ENCODE measurements at places on chromosomes 7 and 10. TPM values are rescaled to one million over a fixed set of nuclear protein-coding genes. Genes with fewer than 3 reads are reported as not detected.

DNA sequence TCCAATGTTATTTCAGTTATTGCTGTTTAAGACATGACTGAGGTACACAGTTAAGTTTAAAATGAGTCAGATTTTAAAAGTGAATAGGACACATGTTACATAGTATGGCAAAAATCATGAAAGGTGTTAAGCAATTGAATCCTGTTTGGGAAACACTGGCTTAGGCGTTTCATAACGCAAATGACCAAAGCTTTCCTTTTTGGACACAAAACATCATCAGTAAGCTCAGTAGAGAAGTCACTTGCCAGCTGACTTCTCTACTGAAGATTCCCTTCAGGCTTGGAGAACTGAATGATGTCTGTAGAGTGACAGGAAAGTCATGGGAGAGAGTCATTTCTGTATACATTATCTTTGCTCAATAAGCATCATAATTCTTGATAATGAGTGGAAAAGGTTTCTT, 64.4 kb upstream of the RSBN1L start:
- DNase-seq = no peak

DNA sequence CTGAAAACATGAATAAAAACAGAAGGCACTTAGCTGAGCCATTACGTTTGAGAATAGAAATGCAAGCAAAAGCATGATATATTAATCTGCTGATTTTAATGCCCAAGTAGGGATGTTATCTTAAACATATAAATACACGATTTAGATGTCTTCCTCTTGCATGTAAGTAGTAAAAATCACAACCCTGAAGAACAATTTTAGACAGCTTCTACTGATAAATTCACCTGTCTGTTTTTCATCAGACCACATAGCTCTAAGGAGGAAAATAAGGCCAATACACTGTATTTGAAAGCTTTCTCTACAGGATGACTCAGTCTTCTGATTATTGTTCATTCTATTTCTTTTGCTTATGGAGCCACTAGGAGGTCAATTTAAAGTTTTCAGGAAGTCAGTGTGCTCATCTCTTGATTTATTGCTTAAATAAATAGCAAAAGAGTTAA, 210.9 kb upstream of the CHRM2 start:
- no peak for DNase-seq

GRCh38 chr10:91034494-91035159, 113.7 kb upstream of the ANKRD1 start:
- DNase-seq = peak; percentile 7

GRCh38 chr7:38929460-38930171, 20.6 kb upstream of the VPS41 start:
- peak; percentile 22 for DNase-seq

GRCh38 chr10:42652858-42653257, 14.5 kb upstream of the ZNF33B start:
- no peak for DNase-seq

- no peak for DNase-seq
Observed at GRCh38 chr7:28592861-28593260, 180.5 kb downstream of the CREB5 start.

DNA sequence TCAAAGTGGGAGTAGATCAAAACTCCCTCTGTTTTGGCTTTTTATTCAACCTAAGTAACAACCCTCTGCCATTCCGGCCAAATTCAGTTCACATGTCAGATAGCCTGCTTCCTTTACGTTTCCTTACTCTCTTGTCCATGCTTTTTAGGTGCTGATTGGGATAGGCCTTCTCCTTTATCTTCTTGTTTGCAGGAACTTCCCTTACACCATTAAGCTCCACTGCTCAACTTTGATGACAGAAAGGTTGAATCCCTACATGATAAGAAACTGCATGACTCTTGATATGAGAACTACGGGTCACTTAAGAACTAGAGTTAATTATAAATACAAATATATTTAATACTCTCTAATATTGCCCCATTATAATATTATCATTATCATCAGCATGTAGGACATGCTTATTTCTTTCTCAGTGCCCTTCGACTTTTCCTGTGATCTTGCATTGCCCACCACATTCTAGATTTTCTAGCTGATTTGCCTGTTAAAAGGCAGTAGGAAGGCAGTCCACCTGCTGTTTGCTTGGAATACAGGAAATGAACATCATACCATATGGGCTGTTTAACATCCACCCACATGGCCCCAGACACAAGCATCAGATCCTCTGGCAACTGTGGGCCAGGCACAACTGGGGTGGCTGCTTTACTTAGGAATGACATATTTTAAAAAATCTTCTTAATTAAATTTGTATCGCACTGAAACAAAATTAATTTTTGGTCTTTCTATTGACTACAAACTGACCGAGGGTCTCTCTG, 59.7 kb upstream of the CCDC6 start:
- DNase-seq = no peak

Gene PIP
- total RNA-seq = not detected

Gene PON1
- total RNA-seq = not detected

DNA sequence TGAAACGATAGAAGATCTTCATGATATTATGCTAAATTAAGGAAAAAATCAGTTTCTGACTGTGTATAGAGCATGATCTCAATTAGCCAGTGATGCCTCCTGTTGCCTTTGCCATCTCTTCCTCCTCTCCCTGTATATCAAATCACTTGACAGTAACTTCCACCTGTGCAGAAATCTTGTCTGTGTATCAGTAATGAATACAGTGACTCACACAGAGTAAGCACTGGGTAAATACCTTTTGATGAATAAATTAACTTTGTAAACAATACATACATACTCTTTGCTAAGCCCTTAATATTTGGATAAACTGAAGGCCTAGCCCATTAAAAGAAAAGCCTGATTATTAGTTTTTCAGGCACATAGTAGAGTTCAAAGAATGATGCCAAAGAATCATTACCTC, 610.6 kb upstream of the NRP1 start:
- no peak for DNase-seq

GRCh38 chr10:46282842-46283574, 3.8 kb upstream of the ANTXRL start:
- DNase-seq = no peak

Gene PHYHIPL
- total RNA-seq = not detected

- peak; percentile 29 for DNase-seq
Observed at GRCh38 chr7:116786791-116787443, 75.5 kb upstream of the CAPZA2 start.

DNA sequence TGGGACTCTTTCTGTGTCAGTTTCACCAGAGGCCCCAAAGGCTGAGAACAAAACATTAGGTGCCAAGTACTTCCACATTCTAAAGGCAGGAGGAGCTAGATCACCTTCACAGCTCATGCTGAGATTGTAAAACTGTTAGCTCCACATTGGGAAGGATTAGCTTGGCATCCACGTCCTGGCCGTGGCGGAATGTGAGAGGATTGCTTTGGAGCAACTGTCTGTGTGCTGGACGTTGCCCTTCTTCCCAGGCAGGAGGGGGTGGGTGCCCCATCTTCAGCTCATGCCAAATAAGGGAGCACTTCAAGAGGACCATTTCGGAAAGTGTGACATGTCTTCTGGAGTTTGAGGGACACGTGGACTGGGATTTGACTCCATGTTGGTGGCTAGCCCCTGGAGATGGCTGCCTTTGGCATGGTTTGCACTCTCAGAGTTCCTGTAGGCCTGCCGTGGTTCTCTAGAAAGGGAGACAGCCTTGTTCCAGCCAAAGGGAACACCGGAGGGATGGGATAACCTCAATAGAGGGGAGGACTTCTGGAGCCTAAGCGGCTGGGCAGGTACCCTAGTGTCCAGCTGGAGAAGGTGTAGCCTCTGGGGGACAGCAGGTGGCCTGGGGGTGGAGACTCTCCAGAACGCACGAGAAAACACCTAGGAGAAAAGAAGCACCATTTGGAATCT, 19.9 kb upstream of the FMC1 start:
- DNase-seq = no peak

GRCh38 chr7:149821191-149822148, 16.7 kb upstream of the ZNF862 start:
- DNase-seq = no peak

Gene OR9A2
- not detected for total RNA-seq

- DNase-seq = no peak
Observed at GRCh38 chr7:139168479-139168878, 59.0 kb upstream of the ZC3HAV1 start.

GRCh38 chr7:68699090-68699711, 899.1 kb upstream of the AUTS2 start:
- DNase-seq = no peak

- no peak for DNase-seq
Observed at GRCh38 chr10:100065084-100065660, 16.5 kb downstream of the CPN1 start.

Gene SMO
- total RNA-seq = 5.0 TPM

GRCh38 chr7:138249975-138250374, 173.7 kb downstream of the AKR1D1 start:
- no peak for DNase-seq

Gene RBM17
- total RNA-seq = 69.5 TPM

Gene COL26A1
- not detected for total RNA-seq

Gene C10orf67
- total RNA-seq = not detected

GRCh38 chr10:34137955-34138354, 677.1 kb downstream of the PARD3 start:
- no peak for DNase-seq

GRCh38 chr10:14757986-14758385, 16.7 kb downstream of the FAM107B start:
- DNase-seq = no peak

DNA sequence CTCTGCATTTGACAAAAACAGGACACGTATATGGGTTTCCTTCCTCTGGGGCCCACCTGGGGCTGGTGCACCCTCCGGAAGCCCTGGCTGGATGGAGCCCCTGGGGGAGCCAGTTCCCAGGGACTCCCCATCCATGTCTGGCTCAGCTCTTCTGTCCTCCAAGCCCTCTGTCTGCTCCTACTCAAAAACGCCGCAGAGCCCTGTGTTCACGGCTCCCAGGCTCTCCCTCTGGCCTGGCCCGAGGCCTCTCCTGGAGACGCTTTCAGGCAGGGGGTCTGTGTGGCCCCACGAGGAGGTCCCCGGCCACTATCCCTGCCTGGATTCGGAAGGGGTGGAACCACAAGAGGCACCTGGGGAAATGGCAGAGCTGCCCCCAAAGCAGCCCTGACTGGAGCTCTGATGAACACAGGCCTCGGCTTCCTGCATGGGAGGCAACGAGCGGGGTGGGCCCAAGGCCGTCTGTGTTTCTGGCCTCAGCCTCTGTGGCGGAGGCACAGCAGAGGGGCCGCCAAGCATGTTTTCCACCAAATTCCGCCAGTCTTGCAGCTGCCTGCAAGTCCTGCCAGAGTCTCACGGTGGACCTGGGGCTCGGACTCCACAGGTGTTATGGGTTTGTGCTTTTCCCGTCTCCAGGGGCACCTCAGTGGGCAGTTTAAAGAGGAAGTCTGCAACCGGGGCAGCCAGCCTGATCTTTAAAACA, 22.6 kb upstream of the INPP5A start:
- DNase-seq = no peak

Gene GNAI1
- 10.0 TPM for total RNA-seq

Gene ATXN7L1
- 2.8 TPM for total RNA-seq

Gene TUBAL3
- 0.11 TPM for total RNA-seq

GRCh38 chr10:101000127-101000914, 713 bp downstream of the LZTS2 start:
- DNase-seq = no peak

Gene ITIH5
- total RNA-seq = not detected

Gene SLC39A12
- total RNA-seq = not detected

GRCh38 chr10:1551636-1552338, 185.5 kb downstream of the ADARB2 start:
- DNase-seq = no peak

DNA sequence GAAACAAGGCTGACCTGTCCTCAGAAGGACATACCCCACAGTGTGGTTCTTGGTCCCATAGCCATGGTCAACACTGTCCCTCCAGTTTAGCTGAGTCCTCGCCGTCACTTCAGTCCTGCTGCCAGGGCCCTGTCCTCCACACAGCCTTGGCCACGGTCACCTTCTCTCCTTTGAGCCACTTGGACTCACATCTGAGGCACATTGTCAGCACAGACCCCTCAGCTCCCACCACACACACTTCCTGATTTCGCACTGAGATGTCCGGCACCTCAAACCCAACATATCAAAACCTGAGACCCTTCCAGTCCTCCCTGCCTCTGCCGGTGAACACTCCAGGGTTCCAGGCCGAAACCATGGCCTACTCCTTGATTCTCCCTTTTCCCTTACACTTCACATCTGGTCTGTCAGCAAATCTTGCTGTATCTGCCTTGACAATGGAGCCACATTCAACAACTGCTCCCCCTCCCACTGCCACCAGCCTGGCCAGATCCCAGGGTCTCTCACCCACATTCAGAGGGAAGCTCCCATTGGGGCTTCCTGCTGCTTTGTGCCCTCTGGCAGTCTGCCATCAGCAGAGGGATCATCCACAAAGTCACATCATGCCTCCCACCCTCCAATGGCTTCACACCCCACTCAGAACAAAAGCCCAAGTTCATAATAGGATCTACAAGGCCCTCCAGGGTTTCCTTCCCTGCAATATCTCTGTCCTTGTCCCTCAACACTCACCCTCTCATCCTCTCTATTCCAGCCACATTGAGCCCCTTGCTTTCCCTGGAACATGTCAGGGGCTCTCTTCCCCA, 219.6 kb upstream of the SHH start:
- no peak for DNase-seq

DNA sequence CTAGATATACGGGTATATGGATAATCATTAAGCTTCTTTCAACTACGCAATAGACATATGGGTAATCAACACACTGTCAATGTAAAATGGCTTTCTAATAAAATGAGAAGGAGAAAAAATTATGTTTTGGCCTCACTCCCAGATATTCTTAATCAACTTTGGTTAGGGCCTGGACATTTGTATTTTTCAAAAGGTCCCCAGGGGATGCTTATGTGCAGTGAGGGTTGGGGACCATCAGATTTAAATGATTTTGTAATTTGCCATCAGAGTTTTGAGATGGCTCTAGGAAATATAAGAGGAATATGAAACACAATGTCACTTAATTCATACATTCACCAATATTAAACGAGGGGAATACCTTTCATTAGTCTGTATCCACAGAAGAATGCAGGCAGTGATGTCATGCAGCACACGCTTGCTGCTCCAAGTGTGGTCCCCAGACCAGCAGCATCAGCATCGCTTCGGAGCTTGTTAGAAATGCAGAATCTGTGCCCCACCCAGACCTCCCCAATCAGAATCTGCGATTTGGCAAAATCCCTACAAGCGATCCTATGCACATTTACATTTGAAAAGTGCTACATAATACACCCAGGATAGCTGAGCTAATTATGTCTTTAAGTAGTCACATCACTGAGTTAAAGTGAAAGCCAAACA, 75.1 kb downstream of the INHBA start:
- no peak for DNase-seq

DNA sequence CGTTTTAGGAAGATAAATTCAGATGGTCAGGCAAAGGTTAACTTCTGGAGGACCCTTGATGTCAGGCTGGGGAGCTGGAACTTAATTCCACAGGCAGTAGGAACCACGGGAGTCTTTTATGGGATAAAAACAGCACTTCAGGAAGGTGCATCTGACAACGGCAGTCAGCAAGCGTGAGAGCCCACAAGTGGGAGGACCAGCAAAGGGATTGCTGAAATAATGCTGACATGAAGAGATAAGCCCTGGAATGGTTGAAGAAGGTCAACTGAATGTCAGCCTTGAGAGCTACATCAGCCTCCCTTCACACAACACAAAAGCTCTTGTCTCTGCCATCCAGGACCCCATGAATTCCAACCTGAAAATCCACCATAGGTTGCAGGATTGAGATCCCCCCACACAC, 138.8 kb downstream of the SORCS1 start:
- DNase-seq = no peak

- DNase-seq = no peak
Observed at GRCh38 chr7:133931053-133931452, 196.1 kb upstream of the LRGUK start.

All from pulmonary artery endothelial cell (primary cell).